Prostate gland (tissue), 2 donors: ENCODE measurements at places on chromosomes 4 and X. TPM values are rescaled to one million over a fixed set of nuclear protein-coding genes. Genes with fewer than 3 reads are reported as not detected.

DNA sequence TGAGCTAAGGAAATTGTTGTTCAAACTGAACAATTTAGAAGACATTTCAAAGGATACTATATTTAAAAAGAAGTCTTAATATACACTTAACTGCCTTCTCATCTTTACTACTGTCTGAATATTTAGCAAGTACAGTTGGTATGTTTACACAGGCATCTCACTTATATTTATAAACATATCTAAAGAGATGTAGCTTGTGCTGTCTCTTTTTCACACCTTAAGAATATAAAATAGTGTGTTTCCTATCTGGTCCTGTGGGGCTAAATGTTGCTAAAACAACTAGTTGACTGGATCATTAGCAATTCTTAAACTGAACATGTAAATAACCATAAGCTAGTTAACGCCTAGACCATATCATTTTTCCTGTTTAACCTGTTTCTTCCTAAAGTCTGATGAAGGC is 336.3 kb downstream of the PPP3CA start:
- H3K27me3 ChIP-seq = no peaks in the 10 kb centered on the region
- H3K27ac ChIP-seq = no peak overlapping the region
- no peak for DNase-seq
- no peaks in the 10 kb centered on the region for H3K36me3 ChIP-seq
- H3K4me1 ChIP-seq = no peaks in the 10 kb centered on the region
- H3K4me3 ChIP-seq = no peak overlapping the region

DNA sequence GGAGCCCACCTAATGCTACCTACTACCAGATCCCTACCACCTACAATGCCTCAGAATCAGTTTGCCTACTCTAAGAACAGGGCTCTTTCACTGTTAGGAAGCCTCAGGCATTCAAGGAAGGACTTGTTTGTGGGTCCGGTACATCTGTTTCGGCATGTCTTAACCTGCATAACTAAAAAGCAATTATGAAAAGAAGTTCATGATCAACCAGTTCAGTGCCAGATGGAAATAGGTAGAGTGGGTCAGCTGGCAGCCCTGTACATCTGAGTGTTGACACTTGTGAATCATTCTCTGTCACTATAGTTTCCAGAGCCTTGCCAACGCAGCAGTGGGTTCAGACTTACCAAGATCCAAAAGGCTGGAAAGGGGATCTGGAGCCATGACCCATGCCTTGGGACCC is 3.3 kb downstream of the TMEM185A start:
- DNase-seq = peak; percentile 29
- H3K36me3 ChIP-seq = no peaks in the 10 kb centered on the region
- H3K27ac ChIP-seq = no peak overlapping the region
- no peaks in the 10 kb centered on the region for H3K27me3 ChIP-seq
- H3K4me1 ChIP-seq = no peaks in the 10 kb centered on the region

DNA sequence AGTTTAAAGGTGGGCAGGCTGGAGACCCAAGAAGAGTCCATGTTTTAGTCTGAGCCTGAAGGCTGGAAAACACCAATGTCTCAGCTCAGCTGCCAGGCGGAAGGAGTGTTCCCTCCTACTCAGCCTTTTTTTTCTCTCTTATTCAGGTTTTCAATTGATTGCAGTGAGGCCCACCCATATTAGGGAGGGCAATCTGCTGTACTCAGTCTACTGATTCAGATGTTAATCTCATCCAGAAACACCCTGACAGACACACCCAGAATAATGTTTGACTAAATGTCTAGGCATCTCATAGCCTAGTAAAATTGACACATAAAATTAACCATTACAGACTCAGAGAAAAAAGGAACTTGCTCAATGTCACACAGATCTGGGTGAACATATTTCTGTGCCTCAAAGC is 347.1 kb downstream of the GBA3 start:
- no peaks in the 10 kb centered on the region for H3K4me1 ChIP-seq
- H3K36me3 ChIP-seq = no peaks in the 10 kb centered on the region
- no peaks in the 10 kb centered on the region for H3K27me3 ChIP-seq
- H3K4me3 ChIP-seq = no peak overlapping the region

DNA sequence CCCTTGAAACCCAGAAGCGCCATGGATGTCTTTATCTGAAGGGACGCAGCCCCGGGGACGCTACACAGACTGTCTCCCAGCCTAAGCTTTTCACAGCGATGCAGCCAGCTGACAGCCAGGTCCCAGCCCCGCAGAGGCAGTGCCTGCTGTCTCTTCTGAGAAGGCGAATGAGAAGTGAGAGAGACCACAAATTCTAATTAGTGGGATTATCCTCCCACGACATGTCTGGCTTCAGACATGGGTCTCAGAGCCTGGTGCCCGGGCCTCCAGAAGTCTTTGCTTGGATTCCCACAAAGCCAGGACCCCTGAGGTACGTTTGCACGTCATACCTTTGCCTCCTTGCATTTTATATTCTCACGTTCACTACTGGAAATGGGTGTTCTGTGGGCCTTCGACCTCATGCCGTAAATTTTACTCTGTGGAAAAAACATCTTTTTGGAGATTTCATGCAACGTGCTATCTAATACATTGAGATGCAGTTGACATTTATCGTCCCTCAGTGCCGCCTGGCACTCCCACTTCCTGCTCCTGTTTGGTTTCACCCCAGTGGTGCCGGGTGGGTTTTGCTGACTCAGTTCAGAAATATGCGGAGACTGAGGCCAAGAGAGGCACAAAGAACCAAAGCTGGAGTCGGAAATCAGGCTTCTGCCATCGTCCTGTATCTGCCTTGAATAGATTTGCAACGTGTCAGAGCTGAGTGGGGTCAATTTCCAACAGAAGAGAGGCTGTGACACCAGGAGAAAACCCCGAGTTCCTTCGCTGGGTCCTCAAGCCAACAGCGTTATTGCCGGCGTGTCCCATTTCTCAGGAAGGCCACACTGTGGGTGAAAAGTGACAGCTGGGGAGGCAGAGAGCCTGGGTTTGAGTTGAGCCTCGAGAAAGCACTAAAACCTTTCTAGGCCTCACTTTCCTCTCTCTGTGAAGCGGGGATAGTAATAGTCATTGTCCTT is 114.4 kb downstream of the STK32B start:
- H3K4me1 ChIP-seq = no peaks in the 10 kb centered on the region
- no peak overlapping the region for H3K27ac ChIP-seq
- no peaks in the 10 kb centered on the region for H3K36me3 ChIP-seq
- no peak for DNase-seq
- no peak overlapping the region for H3K4me3 ChIP-seq

- H3K4me1 ChIP-seq = no peaks in the 10 kb centered on the region
- H3K27ac ChIP-seq = no peak overlapping the region
- no peaks in the 10 kb centered on the region for H3K36me3 ChIP-seq
- H3K27me3 ChIP-seq = no peaks in the 10 kb centered on the region
- DNase-seq = no peak
Measured at GRCh38 chrX:43553257-43553656, 102.8 kb upstream of the MAOA start.

- no peaks in the 10 kb centered on the region for H3K36me3 ChIP-seq
- H3K4me1 ChIP-seq = no peaks in the 10 kb centered on the region
- no peaks in the 10 kb centered on the region for H3K27me3 ChIP-seq
- no peak for DNase-seq
- H3K4me3 ChIP-seq = no peak overlapping the region
- H3K27ac ChIP-seq = no peak overlapping the region
Measured at GRCh38 chr4:165198329-165198728, 9.0 kb upstream of the KLHL2 start.

DNA sequence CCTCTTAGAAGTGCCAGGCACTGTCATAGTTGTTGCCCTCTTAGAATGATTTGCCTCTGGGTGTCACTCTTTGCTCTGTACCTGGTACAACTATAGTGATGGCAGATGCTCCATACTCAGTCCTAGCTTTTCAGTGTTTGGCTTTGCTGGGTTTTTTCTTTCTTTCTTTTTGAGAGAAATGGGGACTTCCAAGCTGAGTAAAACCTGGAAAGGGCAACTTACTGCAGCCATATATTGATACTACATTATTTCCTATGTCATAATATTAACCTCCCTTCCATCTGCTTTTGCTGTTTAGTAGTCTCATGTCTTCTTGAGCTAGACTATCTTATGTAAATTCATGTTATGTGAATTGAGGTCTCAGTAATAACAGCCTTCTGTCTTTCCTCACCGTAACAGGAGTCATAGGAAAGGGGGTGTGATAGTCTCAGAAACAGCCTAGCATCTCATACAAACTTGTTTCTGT is 49.0 kb downstream of the NIPAL1 start:
- no peak overlapping the region for H3K4me3 ChIP-seq
- H3K36me3 ChIP-seq = no peaks in the 10 kb centered on the region
- no peaks in the 10 kb centered on the region for H3K4me1 ChIP-seq
- no peaks in the 10 kb centered on the region for H3K27me3 ChIP-seq
- H3K27ac ChIP-seq = no peak overlapping the region

DNA sequence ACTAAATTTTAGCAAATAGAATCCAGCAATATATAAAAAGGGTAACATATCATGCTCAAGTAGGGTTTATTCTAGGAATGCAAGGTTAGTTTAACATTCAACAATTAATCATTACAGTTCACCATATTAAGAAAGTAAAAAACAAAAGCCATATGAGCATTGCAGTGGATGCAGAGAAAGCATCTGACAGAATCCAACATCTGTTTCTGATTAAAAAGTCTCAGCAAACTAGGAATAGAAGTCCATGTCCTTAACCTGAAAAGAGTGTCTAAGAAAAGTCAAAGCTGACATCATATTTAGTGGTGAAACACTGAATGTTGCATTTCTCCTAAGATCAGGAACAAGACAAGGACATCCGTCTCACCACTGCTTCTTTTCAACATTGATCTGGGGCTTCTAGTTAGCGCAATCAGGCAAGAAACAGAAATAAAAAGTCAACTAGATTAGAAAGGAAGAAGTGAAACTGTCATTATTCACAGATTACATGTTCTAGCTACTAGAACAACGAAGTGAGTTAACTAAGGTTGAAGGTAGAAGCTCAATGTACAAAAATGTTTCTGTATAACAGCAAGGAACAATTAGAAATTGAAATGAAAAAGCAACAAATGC is 49.3 kb downstream of the MRPL1 start:
- no peak overlapping the region for H3K4me3 ChIP-seq
- no peak for DNase-seq
- no peaks in the 10 kb centered on the region for H3K36me3 ChIP-seq
- H3K27me3 ChIP-seq = no peaks in the 10 kb centered on the region

GRCh38 chrX:31200430-31200829 is 128.6 kb upstream of the FTHL17 start:
- H3K4me1 ChIP-seq = no peaks in the 10 kb centered on the region
- no peak overlapping the region for H3K27ac ChIP-seq
- H3K4me3 ChIP-seq = no peak overlapping the region
- no peaks in the 10 kb centered on the region for H3K27me3 ChIP-seq
- H3K36me3 ChIP-seq = no peaks in the 10 kb centered on the region

DNA sequence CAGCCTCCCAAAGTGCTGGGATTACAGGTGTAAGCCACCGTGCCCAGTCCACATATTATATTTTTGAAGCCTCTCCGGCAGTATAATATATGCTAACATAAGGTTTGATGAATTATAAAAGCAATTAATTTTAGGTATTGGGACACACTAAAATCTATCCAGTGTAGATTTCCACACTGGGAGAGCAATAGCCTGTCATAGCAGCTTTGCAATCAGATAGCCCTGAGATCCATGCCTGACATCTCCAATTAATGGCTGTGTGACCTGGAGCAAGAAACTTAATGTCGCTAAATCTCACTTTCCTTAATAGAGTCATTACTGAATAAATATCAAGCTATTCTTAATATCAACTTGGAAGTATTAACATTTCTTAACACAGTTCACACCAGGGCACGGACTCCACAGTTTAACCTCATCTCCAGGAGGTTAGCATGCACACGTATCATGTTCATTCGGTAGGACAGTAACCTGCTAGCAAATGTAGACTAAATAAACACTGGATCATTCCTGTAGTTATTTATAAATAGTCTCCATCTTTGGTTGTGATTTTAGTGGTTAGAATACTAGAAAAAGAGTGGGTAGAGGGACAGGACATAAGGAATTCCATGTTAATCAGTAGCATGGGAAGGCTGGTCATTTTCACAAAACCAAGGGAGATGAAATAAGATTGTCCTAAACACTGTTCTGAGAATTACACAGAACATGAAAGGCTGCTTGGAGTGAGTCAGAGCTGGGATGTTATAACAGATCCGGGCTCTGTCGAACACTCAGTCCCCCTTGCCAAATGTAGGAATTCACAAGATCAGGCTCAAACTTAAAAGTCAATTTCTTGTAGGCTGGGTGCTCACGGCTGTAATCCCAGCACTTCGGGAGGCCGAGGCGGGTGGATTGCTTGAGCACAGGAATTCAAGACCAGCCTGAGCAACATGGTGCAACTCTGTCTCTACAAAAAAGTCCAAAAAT is 254.7 kb downstream of the PALLD start:
- H3K4me3 ChIP-seq = no peak overlapping the region
- no peaks in the 10 kb centered on the region for H3K27me3 ChIP-seq
- H3K36me3 ChIP-seq = no peaks in the 10 kb centered on the region
- no peaks in the 10 kb centered on the region for H3K4me1 ChIP-seq
- H3K27ac ChIP-seq = no peak overlapping the region
- DNase-seq = no peak

DNA sequence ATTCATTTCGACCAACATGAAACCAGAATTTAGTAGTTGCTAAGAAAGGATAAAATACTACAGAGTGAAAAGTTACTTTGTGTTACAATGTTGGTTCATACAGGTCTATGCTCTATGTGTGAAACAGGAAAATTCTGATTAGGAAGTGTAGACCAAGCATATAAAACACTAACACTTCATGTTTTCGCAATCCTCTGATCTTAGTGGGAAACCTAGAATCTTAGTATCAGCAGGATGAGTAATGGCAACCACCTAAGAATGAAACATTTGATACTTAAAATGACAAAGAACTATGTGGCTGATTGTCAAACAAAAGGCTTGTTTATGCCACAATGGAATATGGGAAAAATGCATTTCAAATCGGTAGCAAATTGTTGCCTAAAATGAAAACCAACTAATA is 116.1 kb downstream of the AMMECR1 start:
- no peak overlapping the region for H3K4me3 ChIP-seq
- H3K27me3 ChIP-seq = no peaks in the 10 kb centered on the region
- DNase-seq = no peak

- H3K4me3 ChIP-seq = no peak overlapping the region
- no peak for DNase-seq
- no peaks in the 10 kb centered on the region for H3K4me1 ChIP-seq
- H3K27me3 ChIP-seq = no peaks in the 10 kb centered on the region
Measured at GRCh38 chr4:61886131-61886530, 686.0 kb downstream of the ADGRL3 start.

DNA sequence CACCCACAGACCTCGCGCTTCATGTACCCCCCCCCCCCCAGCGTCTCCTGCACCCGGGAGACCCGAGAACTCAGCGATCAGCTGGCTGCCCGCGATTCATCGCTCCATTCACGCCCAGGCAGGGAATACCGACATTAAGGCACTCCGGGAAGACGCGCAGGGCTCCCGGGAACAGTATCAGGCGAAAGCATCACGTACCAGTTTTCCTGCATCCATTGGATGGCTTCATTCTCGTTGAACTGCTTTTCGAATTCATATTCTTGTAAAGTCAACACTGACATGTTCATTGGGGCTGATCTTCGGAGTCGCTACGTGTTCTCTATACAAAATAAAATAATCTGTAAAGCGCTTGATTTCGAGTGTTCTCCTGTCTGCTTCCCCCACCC is 373 bp downstream of the ELOVL6 start:
- DNase-seq = no peak
- H3K27ac ChIP-seq = peak overlapping the region; percentile 91
- H3K4me3 ChIP-seq = peak overlapping the region; percentile 82
- no peaks in the 10 kb centered on the region for H3K36me3 ChIP-seq
- no peaks in the 10 kb centered on the region for H3K27me3 ChIP-seq
- peaks cover 4% of the 10 kb centered on the region for H3K4me1 ChIP-seq

The ASB5 gene
- total RNA-seq = 5.0 TPM

The GRPR gene
- not detected for total RNA-seq

The PPARGC1A gene
- total RNA-seq = 14.7 TPM

The HMGN5 gene
- total RNA-seq = 63.5 TPM

The TIMM17B gene
- total RNA-seq = 85.8 TPM

The AMBN gene
- not detected for total RNA-seq
